EH (cell line): ENCODE measurements at places on chromosomes 12 and 14.

- peak; percentile 7 for DNase-seq
Observed at GRCh38 chr14:36662543-36663403, 1.1 kb downstream of the PAX9 start.

- peak; percentile 48 for DNase-seq
Observed at GRCh38 chr12:6767353-6768319, 1.5 kb downstream of the PTMS start.

DNA sequence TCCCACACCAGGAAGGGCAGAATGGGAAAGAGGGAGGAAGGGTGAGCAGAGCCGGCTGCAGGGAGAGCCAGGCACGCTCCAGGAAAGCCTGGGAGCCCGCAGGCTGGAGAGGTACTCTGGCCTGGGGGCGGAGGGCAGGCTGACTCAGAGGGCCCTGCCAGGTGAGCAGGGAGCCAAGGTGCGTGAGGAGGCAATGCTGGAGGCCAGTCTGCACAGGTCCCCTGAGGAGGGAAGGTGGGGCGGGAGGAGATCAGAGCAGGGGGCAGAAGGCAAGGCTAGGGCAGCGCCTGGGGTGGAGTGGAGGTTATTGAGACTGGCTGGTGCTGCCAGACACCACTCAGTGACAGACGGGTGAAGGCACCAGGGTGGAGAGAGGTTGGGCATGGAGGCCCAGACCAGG is 385.0 kb downstream of the BCL11B start:
- no peak for DNase-seq

DNA sequence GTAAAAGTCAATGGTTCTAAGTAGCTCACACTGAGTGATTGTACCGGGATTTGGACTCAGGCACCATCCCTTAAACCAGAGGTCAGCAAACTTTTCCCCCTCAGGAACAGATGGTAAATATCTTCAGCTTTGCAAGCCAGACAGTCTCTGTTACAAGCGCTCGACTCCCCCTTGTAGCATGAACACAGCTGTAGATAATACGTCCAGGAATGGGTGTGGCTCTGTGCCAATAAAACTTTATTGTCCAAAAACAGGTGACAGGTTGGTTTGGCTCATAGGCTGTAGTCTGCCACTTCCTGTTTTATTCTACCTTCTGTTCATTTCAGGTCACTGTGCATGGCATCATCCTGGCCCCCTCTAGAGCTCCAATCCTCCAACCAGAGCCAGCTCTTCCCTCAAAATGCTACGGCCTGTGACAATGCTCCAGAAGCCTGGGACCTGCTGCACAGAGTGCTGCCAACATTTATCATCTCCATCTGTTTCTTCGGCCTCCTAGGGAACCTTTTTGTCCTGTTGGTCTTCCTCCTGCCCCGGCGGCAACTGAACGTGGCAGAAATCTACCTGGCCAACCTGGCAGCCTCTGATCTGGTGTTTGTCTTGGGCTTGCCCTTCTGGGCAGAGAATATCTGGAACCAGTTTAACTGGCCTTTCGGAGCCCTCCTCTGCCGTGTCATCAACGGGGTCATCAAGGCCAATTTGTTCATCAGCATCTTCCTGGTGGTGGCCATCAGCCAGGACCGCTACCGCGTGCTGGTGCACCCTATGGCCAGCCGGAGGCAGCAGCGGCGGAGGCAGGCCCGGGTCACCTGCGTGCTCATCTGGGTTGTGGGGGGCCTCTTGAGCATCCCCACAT is 7.6 kb downstream of the BDKRB1 start:
- no peak for DNase-seq

DNA sequence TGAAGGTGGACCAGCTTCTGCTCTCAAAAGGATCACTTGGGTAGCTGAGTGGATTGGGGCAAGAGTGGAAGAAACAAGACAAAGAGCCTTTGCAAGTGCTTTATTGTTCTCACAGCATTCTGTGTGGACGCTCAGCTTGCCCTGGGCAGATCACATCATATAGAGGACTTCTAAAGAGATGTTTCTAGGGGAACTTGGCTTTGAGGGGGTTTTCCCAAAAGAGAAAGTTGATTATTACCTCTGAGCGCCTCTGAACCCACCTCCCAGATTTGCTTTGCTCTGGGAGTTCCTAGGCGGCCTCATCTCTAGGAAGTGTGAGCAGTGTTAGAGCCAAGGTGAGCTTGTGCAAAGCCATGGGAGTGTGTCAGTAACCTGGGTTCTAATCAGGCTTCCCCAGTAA is 81.7 kb downstream of the RIN3 start:
- no peak for DNase-seq

DNA sequence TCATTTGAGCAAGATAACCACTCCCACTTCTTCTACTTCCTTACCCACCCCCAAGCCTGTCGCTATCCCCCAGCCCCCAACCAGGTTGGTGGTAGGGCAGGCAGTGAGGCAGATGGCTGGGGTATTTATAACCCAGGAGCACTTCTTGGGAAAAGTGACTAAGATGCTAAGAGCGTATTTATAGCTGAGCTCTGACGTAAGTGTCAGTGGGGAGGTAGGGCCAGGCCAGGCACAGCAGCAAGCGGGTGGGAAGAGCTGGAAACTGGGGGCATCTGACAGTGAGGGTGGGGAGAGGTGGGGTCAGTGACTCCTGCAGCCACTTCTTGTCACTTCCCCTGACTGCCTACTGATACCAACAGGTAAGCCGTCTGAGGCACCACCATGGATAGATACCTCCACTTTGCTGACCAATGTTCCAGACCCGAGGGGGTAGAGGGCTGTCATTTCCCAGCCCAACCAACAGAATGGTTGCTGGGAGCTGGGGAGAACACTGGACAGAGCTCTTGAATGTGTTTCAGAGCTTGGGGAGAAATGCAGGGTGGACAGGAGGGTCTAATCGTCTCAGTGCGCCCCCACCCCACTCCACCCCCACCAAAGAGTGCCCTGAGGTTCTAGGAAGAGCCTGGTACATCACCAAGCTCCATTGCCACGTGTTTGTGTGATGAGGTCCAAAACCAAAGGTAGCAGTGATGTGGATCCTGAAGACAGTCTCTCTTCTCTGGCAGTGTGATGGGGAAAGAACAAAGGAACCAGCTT is 2.7 kb upstream of the INHBE start:
- peak; percentile 96 for DNase-seq

DNA sequence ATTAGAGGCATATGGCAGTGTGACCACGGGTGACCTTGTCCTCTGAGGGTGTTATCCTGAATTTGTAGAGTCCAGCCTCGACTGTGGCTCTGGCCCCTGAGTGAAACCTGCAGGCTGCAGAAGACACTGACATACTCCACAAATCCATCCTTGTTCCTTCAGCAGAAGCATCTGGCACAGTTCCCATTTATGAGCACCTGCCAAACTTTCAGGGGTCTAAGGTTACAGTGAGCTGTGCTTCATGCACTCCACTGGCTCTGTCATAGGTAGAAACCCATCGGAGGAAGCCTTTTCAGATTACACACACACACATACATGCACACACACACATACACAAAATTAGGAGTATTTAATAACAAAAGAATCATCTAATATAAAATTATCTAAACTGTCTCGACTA is 13.6 kb upstream of the NUAK1 start:
- no peak for DNase-seq

DNA sequence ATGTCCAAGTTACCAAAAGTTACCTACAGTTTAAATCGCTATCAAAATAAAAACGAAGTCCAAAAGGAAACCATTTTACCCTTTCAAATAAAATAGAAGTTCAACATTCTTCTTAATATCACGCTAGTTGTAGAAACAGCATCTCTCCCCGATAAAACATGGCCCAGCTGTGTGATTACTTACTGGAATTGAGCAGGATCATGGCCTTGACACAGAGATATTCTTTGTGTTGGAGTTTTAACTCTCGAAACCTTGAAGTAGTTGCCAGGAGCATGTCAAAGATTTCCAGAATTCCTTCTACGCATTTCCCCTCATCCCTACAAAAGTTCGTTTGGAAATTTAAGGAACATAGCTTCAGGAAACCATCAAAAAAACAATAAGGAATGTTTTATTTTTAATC is 44.8 kb downstream of the ESR2 start:
- DNase-seq: no peak

GRCh38 chr12:110582276-110583136 is 612 bp downstream of the PPTC7 start:
- DNase-seq: peak; percentile 57

GRCh38 chr14:77041881-77042545 is 13.5 kb upstream of the IRF2BPL start:
- DNase-seq: peak; percentile 94

DNA sequence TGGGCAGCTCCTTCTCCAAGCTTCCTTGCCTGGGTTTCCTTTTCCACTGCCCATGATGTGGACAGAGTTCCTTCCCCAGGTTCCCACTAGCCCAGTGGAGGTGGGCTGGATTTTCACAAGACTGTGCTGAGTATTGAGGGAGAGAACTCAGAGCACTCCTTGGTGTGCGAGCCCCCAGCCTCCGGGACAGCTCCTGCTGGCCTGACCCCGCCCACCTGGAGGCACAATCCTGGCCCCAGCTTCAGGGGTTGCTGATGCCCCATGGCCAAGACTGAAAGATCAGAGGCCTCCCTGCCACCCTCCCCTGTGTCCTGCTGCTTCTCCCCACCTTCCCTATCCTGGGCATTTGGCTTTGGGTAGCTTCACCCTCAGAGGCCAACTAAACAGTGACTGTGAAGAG is 7.7 kb downstream of the KCNH3 start:
- no peak for DNase-seq

- no peak for DNase-seq
Observed at GRCh38 chr12:101769865-101770264, 30.6 kb upstream of the SYCP3 start.

DNA sequence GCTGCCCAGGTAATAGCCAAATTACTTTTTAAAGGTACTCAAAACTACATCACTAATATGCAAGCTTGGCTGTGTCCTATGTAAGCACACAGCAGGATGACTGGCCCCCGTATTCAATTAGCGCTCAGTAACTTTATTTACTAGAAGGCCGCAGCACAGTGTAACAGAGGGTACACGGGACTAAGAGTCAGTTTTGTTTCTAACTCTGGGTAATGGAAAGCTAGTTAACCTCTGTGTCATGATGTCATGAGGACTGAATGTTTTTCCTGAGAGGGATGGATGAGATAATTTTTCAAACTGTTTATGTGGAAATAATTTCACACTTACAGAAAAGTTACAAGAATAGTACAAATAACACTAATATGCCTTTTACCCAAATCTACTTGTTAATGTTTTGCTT is 27.1 kb downstream of the GALNT4 start:
- DNase-seq: no peak

- DNase-seq: no peak
Observed at GRCh38 chr14:63478437-63478852, 64.7 kb downstream of the PPP2R5E start.

GRCh38 chr12:131634037-131634436 is 76.9 kb upstream of the SFSWAP start:
- DNase-seq: no peak

GRCh38 chr14:31968107-31968810 is 108.8 kb upstream of the ARHGAP5 start:
- peak; percentile 17 for DNase-seq

GRCh38 chr12:1702713-1703112 is 11.8 kb downstream of the ADIPOR2 start:
- no peak for DNase-seq

DNA sequence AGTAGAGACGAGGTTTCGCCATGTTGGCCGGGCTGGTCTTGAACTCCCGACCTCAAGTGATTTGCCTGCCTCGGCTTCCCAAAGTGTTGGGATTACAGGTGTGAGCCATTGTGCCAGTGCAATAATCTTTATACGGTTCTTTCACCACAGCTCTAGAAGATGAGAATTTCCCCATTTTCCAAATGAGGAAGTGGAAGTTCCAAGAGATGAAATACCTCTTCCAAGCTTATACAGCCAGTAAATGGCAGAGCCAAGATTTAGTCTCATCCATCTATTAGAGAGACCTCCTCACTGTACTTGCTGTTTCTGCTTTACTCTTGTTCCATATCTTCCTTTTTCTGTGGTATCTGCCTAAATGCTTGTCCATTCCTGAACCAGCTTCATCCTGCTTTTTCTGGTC is 3.1 kb upstream of the LMNTD1 start:
- DNase-seq: no peak

DNA sequence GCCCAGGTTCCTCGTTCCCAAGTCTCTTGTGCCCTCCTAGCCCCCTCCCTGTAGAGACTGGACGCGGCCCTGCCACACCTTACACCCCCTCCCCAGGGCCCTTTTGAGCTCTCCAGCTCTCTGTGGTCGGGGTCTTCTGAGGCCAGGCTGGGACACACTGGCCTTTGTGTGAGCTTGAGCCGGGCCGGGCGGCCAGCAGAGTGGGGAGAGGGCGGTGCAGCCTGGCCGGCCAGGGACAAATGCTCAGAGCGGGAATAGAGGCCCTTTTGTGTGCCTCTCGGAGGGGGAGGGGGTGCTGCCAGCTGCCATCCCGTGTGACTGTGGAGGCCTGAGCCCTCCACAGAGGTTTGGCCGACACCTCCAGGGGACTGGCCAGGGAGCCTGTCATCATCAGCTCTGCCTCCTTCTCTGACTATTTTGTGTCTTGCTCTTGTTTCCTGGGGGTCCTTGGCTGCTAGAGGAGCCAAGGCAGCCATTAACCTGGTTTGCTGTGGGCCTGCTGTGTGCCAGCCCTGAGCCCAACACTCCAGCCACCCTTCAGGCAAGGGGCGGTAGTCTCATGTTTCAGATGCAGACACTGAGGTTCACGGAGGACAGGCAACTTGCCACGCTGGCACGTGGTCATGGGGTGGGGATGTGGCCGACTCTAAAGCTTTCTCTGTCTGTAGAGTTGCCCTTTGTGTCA is 13.6 kb downstream of the FAM222A start:
- no peak for DNase-seq

- peak; percentile 56 for DNase-seq
Observed at GRCh38 chr14:54202288-54202687, 194.5 kb upstream of the CDKN3 start.

DNA sequence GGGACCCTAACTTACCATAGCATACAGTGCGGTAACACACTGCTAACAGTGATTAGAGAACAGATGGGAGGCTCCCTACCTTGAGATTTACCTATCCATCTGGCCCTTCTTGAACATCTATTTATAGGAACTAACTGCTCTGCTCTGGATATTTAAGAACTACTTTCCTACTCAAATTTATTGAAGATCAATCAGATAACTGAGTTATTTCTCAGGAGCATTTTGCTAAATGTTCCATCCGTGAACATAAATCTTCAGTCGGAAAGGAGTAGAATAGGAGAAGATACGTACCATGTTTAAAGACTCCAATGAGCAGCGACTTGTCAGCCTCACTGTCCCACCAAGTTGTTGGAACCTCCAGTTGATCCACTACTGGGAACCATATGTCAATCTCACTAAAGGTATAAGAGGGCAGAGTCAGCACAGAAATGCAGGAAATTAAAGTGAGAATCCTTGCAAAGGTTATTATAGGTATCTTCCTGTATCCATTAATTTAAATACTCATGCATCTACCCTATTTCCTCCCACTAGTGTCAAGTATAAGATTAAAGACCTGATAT is 15.6 kb upstream of the SUPT16H start:
- no peak for DNase-seq

DNA sequence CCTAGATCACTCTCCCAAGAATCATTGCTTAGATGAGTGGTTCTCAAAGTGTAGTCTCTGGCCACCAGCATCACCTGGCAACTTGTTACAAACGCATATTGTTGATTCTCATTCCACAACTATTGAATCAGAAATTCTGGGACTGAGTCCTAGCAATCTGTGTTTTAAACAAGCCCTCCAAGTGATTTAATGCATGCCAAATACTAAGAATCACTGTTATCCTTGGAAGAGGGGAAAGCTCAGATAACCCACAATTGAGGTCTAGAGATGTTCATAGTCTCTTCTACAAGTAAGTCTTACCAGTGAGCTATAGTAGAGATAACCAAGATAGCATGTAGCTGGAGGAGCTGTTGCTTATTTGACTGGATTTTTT is 666.6 kb downstream of the DIO2 start:
- peak; percentile 92 for DNase-seq
